ENCODE measurements at places on chromosomes 6 and 20. TPM values are rescaled to one million over a fixed set of nuclear protein-coding genes. Genes with fewer than 3 reads are reported as not detected.

CST1 gene
- 0.50 TPM for total RNA-seq

DNMT3B gene
- 3.8 TPM for total RNA-seq

TCF15 gene
- not detected for total RNA-seq

KCNB1 gene
- not detected for total RNA-seq

BPI gene
- not detected for total RNA-seq

LY6G6F gene
- not detected for total RNA-seq

CD83 gene
- 4.5 TPM for total RNA-seq

PCMTD2 gene
- total RNA-seq: 41.3 TPM

RTN4IP1 gene
- 13.1 TPM for total RNA-seq

GPR6 gene
- not detected for total RNA-seq

MAS1 gene
- total RNA-seq: not detected

TBX18 gene
- 55.7 TPM for total RNA-seq

OR2J3 gene
- not detected for total RNA-seq

DZANK1 gene
- 1.3 TPM for total RNA-seq

B3GAT2 gene
- total RNA-seq: under 0.01 TPM

HACE1 gene
- 21.3 TPM for total RNA-seq

CST2 gene
- not detected for total RNA-seq

ADAT2 gene
- 12.1 TPM for total RNA-seq

MUC21 gene
- total RNA-seq: not detected

SULF2 gene
- total RNA-seq: 0.29 TPM

VSX1 gene
- total RNA-seq: not detected

AKAP12 gene
- total RNA-seq: 204 TPM

TREM2 gene
- 0.44 TPM for total RNA-seq

FERMT1 gene
- 9.1 TPM for total RNA-seq

SEL1L2 gene
- not detected for total RNA-seq

ZSCAN23 gene
- 11.1 TPM for total RNA-seq

TSHZ2 gene
- total RNA-seq: 0.33 TPM

PLCB1 gene
- total RNA-seq: 14.6 TPM

CALHM6 gene
- 0.44 TPM for total RNA-seq

SNAP91 gene
- not detected for total RNA-seq
